Substantia nigra (tissue), 51 donors: ENCODE measurements at places on chromosomes 2 and 18.

DNA sequence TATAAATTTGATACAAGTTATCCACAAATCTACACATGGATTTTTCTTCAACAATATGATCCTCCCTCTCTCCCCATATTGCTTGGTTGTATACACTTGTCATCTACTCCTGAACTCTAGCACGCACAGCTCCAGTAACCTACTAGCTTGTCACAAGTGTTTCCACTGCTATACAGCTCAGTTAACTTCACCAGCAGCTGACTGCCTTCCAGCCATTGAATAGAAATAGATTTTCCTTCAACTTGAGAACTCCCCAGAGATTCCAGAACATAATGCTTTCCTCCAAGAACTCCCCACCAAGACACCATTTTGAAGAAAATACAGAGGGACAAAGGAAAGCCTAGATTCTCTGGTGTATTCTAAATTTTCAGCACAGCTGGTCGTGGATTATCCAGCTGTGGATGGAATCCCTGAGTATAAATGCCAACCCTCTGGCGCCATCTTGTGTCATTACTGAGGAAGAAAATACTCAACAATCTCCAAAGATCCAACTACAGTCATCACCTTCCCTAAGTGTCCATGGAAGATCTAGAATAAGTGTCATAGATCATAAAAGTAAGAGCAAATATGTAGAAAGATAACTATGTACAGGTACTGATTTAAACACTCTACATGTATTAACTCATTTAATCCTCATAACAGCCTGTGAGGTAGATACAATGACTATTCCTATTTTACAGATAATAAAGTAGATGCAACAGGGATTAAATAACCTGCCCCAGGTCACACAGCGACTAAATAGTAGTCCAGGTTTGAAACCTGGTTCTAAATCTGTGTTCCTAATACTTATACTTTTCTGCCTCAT, 156.7 kb downstream of the ARHGAP28 start:
- no peak for DNase-seq

GRCh38 chr2:177551989-177552421, 159.4 kb downstream of the AGPS start:
- DNase-seq: no peak

DNA sequence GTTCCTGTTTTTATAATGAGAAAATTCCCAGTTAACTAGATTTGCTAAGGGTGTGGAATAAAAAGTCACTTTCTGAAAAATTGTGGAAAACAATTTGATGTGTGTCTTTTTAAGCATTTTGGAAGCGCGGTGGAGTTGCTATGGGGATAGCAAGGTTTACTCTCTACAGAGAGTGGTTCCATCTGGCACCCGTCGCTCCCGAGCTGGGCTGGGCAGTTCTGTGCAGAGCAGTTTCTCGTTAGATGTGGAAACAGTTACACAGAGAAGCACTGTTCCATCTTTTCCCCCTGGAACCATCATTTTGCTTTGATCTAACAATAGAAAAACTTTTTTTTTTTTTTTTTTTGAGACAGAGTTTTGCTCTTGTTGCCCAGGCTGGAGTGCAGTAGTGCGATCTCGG, 17.4 kb downstream of the LDLRAD4 start:
- DNase-seq: no peak

DNA sequence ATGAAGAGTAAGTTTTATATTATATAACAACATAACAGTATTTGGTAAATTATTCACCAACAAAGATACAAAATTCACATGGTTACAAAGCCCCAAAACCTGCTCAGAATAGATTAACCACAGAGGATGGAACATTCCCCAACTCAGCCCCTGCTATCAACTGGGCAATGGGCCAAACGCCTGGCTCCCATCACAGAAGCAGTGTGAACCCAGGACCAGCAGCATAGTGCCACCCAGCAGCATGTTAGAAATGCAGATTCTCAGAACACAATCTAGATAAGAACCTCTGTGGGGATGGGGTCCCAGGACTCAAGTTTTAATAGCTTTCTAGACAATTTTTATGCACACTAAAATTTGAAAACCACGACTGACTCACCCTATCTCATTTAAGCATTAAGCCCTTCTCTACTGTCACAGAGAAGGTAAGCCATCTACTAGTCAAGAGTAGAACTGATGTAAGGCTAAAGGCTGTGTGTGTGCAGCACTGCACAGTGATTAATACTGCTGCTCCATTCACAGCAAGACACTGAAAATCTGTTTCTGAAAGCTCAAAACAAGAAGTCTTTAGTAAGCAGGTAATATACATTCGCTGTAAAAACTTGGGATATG, 15.2 kb downstream of the AFG3L2 start:
- DNase-seq: no peak

- no peak for DNase-seq
These were observed 192.7 kb downstream of the ANAPC1 start for GRCh38 chr2:111691164-111691875.

DNA sequence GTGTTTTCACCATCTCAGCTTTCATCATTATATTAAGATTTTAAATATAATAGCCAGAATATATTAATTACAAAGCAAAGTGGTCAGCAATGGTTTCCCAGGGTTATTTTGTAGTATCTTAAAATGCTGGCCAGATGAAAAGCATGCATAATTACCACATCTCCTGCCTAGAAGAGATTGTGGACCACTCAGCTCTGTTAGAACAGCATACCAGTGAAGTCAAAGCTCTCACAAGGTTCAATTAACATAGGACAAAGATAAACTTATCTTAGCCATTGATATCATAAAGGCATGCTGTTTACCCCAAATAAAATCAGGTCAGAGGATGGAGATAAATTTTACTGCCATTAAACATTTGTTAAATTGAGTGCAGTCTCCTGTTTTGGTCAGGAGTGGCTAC, 19.3 kb upstream of the PDE1A start:
- no peak for DNase-seq

DNA sequence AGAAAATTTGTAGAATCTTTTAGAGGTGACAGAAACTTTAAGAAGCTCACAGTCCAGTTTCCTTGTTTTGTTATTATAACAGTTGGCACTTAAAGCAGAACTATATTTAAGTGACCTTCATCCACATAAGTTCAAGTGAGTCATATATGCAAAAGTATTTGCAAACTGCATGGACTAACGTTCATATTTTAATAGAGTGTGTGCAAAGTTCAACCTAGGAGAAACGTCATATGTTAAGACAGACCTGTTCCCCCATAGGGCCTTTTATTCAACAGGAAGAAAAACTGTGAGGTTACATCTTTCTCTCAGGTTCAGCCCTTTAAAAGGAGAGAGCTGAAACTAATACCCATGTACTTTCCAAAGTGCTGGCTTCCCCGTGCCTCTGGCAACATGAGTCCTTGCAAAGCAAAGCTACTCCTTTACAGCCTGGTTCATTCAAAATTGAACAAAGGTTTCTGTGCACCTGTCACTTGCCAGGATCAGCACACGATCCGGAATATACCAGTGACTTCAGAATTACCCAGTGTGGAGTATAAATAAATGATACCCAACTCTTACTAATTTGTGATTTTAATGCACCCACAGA, 280.0 kb upstream of the RAB12 start:
- no peak for DNase-seq

DNA sequence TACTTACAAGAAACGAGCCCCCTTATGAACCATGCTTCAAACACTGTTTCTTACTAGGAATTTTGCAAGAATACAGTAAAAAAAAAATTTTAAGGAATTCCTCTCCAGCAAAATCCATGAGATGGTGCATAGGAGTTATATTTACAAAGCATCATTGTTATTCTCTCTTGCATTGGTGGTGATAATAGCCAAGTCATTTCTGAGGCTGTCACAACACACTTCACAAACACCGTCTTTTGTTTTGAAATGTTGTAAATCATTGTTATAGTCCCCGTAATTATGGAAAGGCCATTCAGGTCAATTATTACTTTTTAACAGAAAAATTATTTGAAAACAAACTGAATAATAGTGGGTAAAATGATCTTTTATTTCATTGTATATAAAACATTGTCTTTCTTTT, 60.1 kb downstream of the DYNC1I2 start:
- no peak for DNase-seq

- DNase-seq: no peak
These were observed 55.0 kb downstream of the TMEM163 start for GRCh38 chr2:134663451-134664450.

- no peak for DNase-seq
These were observed 28.8 kb upstream of the INO80C start for GRCh38 chr18:35526495-35527059.

DNA sequence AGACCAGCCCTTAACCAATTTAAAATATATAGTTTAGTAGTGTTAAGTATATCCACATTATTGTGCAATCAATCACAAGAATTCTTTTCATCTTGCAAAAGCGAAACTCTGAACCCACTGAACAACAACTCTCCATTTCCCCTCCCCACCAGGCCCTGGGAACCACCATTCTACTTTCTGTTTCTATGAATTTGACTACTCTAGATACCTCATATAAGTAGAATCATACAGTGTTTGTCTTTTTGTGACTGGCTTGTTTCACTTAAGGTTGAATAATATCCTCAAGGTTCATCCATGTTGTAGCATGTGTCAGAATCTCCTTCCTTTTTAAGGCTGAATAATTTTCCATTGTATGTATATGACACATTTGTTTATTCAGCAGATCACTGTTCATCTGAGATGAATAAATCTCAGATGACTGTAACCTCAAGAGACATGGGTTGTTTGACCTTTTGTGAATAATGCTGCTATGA, 8.1 kb upstream of the SOS1 start:
- no peak for DNase-seq

- no peak for DNase-seq
These were observed 157.8 kb downstream of the SMAD2 start for GRCh38 chr18:47772374-47773248.

DNA sequence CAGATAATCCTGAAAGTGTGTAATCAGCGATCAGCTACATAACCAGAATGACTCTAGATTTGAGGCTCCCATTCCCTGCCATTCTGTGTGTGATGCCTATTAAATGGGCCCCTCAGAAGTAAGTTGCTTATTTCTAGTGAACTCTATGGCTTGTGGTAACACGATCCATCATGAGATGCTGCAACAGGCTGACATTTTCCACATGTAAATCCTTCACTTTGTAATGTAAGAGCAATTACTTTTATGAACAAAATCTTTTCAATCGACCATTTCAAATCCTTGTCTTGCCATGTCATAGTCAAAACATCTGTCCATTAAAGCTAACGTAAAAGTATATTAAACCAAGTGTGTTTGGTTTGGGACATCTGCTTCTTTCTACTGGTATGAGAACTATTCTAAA, 175.9 kb upstream of the ETAA1 start:
- DNase-seq: no peak

DNA sequence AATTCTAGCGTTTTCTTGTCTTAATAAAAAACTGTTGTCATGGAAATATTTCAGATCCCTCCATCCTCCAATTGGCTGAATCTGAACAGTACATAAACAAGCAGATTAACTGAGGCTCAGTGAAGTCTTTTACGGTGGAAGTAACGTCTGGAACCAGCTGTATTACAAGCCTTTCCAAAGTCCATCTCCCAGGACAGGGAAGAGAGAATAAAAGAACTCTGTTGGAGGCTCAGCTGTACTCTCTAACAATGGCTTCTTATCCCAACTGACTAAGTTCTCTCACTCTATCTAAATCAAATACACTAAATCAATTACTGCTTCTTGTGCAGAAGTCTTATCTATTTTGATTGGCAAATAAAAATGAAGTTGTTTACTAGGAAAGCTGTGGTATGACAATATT, 19.9 kb upstream of the NEDD4L start:
- no peak for DNase-seq

DNA sequence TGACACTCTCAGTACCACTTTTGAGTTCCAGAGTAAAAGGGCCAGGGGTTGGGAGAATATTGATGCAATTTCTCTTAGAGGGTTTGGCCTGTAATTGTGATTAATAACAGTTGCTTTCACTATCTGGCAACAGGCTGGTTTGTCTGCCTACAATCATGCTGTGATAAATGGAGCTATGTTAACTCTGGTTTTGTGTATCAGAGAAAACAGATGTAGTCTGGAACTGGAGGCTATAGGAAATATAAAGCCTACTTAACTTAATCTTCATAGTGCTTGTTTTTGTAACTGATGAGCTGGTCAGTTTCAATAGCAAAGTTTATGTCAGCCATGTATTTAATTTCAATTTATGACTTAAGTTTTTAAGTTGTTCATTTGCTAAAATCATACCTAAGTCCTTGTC, 138.0 kb downstream of the AGPS start:
- no peak for DNase-seq

GRCh38 chr18:50358844-50359243, 16.0 kb upstream of the SKA1 start:
- DNase-seq: no peak

- peak; percentile 60 for DNase-seq
These were observed 11.4 kb downstream of the HK2 start for GRCh38 chr2:74845217-74845751.

GRCh38 chr18:75215663-75216062, 5.1 kb downstream of the TSHZ1 start:
- DNase-seq: no peak

DNA sequence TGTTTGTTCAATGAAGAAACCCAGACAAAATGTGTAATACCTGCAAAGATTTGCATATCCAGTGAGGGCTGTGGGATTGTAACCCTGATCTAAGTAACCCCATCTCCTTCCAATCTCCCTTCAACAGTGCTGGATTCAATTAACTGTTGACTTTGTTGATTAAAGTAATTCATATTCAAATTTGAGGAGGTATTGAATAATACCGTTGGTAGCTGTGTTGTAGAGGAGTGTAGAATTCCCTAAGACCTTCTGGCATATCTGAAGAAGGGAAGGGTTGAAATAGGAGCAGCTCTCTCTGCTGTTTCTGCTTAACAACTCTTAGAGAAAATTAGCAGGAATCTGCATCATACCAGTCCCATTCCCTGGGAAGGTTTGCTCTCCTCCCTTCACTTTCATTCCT, 28.2 kb downstream of the MAIP1 start:
- DNase-seq: no peak

GRCh38 chr18:59301929-59302328, 16.5 kb downstream of the CPLX4 start:
- DNase-seq: no peak

DNA sequence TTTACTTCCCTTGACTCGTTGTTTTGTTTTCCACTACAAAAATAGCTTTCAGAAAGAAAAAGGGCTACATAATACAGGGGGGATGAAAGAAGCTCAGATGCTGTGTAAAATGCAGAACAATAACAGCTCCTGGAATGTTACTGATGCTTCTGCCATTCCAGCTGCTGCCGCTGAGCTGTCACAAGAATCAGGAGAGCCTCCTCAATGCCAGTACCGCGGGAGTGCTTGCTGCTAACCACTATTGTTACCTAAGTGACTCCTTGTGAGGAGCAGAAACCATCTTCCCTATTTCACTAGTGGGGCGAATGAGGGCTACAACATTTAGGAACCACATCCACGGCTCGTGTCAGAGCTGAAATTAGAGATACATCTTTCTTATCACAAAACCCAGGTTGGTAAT, 384.8 kb downstream of the GALR1 start:
- DNase-seq: no peak
